Stimulated activated CD4-positive, alpha-beta T cell treated with anti-CD3 and anti-CD28 coated beads, Interleukin-4, amount 100 ng/mL, for 4 hours (primary cell): ENCODE measurements at places on chromosomes 7 and 10.

DNA sequence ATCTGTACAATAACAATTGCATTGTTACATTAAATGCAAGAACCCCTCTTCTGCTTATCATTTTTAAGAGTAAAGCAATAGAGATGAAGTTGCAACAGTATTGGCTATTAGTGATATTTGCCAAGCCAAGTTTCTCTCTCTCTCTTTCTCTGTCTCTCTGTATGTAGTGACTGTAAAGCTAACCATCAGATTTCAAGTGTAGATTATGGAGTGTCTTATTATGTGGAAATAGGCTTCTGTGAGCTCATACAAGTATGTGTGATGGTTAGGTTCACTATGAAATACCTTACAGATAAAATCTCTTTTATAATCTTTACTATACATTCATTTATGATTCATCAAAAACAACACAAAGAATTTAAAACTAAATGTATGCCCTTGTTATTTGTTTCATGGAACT lies 28.6 kb upstream of the NRP1 start:
- no peak for DNase-seq

- DNase-seq, result peak; percentile 40
These were observed at the start of gene ARHGAP21 for GRCh38 chr10:24723788-24724380. Gene ARHGAP21 (minus strand): TSS chr10:24723887. CDS start chr10:24721899, 1,988 bp downstream.

DNA sequence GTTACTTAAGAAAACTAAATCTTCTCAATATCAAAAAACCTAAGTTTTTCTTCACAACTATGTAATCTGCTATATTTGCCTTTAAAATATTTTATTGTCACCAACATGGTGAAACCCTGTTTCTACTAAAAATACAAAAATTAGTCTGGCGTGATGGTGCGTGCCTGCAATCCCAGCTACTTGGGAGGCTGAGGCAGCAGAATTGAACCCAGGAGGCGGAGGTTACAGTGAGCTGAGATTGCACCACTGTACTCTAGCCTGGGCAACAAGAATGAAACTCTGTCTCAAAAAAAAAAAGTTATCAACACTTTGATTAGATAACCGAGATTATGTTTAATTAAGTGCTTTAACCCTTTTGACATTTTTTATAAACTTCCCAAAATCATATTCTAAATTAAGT lies 28.3 kb upstream of the CLDN4 start:
- no peak for DNase-seq

GRCh38 chr7:30859940-30860496 lies 51.6 kb upstream of the AQP1 start:
- no peak for DNase-seq

DNA sequence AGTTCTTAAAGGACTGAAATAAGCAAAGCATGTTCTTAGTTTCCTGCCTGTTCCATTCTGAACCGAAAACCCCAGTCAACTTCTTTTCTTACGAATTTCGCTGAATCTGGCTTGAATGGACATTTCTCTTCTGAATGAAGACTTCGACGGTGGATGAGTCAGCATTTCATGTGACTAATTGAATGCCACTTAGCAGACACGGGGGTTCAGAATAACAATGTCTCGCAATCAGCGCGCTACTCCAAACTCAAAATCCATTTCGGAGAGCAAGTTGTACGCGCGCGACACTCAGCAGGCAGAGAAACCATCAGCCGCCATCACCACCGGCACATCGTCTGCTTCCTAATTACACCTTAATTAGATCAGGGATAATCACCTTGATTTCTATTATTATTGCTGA lies 239.0 kb upstream of the KLF6 start:
- no peak for DNase-seq

DNA sequence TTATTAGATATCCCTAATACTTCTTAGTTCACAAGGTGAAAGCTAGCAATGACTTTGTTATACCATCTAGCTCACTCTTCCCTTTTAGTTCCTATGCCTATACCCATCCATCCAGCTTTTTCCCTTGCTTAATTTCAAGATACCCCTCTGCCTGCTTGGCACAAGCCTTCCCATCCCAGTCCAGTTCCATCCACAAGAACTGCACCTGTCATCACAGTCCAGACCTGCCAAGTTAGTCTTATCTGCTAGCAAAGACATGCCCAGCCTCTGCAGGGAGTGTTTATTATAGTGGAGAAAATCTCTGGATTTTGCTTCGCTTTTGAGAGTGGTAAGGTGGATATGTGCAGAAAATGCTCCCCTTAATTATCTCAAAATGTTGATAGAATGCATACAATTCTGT lies 158.2 kb downstream of the ST7 start:
- no peak for DNase-seq

- DNase-seq, result no peak
These were observed 99.5 kb downstream of the MKI67 start for GRCh38 chr10:128026615-128027300.

DNA sequence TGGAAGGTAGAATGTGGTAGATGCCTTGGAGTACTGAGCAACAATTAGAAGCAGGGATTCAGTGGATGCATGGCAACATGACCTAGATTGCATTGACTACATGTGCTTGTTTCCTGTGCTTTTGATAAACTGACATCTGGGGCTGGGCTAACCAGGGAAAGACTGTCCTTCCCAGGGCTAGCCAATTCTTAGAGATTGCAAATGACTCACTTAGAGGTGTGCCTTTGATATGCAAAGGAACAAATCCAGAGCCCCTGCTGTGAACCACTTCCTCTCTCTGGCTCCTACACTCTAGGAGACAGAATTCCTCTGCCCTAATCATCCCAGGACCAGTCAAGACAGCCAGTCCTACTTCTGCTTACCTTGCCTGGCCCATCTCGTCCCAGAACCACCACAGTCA lies 651.5 kb downstream of the LRMDA start:
- no peak for DNase-seq

DNA sequence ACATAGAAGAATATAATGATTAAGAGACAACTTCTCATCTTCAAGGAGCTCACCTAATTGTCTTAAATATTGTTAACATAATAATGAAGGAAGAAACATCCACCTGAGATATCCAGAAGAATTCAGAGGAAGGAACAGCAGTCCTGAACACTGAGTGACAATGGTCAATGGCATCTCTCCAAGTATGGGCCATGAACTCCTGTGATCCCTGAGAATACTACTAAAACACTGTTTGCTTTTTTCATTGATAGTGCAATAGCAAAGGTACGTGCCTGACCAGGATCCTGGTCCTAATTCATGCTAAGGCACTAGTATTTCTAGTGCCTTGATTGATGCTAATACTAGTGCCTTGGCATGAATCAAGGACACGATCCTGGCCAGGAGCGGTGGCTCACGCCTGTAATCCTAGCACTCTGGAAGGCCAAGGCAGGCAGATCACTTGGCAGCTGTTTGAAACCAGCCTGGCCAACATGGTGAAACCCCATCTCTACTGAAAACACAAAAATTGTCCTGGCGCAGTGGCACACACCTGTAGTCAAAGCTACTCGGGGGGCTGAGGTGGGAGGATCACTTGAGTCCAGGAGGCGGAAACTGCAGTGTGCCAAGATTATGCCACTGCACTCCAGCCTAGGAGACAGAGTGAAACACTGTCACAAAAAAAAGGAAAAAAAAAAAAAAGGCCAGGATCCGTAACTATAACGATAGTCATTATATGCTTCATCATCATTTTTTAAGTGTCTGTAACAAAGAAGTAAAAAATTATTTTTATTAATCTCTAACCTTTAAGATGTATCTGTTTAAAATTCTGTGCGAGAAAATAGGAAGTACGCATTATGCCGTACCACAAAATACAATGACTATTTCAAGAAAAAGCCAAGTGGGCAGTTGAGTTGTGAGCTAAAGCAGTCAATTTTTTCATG lies 49.1 kb downstream of the SRPK2 start:
- no peak for DNase-seq

DNA sequence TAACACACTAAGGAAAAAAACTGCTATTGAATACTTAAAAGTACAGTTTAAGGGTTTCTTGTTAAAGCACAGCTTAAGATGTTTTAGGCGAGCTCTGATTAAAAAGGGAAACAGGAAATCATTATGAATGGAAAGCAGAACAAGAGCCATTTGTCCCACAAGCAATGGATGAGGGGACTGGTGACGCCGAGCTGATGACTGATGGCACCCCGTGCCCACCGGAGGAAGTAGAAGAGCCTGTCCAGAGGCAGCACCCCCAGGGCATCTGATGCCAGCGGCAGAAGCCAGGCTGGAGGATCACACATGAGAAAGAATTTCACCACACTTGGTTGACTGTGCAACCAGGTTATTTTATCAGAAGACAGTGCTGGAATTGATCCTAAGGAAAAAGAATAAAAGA lies 15.0 kb upstream of the INSIG1 start:
- DNase-seq, result no peak

DNA sequence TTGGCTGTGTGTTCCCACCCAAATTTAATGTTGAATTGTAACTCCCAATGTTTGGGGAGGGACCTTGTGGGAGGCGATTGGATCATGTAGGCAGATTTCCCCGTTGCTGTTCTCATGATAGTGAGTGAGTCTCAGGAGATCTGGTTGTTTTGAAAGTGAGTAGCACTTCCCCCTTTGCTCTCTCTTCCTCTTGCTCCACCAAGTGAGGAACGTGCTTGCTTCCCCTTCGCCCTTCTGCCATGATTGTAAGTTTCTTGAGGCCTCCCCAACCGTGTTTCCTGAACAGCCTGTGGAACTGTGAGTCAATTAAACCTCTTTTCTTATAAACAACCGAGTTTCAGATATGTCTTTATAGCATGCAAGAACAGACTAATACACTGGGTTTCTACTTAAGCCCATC lies 176.3 kb downstream of the CDK14 start:
- no peak for DNase-seq

DNA sequence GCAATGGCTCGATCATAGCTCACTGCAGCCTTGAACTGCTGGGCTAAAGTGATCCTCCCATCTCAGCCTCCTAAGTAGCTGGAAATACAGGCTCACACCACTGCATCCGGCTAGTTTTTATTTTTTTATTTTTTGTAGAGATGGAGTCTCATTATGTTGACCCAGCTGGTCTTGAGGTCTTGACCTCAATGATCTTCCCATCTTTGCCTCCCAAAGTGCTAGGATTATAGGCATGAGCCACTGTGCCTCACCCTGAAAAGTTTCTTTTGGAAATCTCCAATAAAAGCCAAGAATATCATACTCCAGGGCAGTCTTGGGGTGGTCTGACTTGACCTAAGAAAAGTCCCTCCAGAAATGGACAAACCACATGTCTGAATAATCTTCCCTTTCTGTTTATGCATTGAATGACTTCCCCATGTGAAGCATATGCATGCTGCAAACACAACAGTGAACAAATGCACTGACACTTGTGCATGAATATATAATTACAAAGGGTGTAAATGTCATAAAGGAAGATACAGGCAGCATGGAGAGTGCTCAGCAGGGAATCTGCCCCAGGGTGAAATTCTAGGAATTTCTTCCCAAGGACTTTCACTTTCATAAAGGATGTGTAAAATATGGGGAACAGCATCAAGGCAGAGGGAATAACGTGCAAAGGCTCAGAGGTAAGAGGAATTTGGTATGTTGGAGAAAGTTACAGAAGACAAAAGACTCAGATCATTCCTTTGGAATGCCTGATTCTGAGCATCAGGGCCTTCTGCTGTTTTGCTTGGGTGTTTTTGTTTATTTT lies 142.4 kb upstream of the LYZL1 start:
- no peak for DNase-seq

GRCh38 chr7:103124429-103124979 lies 24.4 kb downstream of the NAPEPLD start:
- DNase-seq, result no peak

DNA sequence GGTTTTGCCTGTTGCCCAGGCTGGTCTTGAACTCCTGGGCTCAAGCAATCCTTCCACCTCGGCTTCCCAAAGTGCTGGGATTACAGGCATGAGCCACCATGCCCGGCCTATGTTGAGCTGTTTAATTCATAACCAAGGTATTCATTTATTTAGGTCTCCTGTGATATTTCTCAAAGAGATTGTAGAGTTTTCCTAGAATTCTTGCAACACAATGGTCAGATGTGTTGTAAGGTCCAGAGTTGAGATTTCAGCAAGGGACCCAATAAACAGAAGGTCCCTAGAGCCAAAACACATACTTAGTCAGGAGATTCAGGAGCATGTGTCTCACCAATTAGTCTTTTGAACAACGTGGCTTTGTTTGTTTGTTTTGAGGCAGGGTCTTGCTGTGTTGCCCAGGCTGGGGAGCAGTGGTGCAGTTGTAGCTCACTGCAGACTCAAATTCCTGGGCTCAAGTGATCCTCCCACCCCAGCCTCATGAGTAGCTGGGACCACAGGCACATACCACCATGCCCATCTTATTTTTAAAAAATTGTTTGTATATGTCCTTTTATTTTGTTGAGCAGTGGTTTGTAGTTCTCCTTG lies 321.3 kb upstream of the GALNT17 start:
- DNase-seq, result no peak

DNA sequence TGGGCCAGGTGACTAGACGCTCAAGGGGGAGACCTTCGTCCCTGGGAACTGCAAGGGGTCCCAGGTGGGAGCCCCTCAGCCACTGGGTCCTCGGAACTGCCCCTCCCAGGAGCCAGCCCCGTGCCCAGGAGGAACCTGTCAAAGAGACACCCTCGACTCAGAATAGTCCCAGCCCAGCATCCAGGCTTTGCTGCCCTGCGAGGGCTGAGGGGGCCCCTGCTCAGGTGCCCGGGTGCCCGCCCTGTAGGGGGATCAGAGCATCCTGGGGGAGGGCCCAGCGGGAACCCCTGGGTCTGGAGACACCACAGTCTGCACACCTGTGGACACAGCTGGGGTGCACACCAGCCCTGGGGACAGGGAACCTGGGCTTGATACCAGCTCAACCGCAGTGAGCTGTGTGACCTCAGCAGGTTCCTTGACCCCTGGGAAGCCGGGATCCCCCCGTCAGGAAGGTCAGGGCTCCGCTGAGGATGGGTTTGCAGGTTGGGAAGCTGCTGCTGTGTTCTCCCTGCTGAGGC lies 407 bp downstream of the ELN start:
- DNase-seq, result no peak

DNA sequence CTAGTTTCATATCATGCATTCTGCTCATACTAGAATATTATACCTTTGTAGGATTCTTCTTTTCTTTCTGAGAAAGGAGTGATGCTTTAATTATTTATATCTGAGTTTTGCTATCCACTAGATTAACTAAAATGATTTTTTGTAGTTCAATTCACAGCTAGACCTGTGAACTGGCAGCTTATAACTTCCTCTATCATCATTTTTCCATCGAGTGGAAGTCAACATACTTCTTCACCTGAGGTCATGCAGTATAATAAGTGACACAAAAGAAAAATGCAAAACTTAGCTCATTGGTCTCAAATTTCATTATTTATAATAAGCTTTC lies 8.0 kb downstream of the LRRN3 start:
- no peak for DNase-seq

GRCh38 chr7:78164459-78164858 lies 365.9 kb downstream of the PHTF2 start:
- no peak for DNase-seq
